AG20443 (cell line): ENCODE measurements at places on chromosomes 1 and 21.

DNA sequence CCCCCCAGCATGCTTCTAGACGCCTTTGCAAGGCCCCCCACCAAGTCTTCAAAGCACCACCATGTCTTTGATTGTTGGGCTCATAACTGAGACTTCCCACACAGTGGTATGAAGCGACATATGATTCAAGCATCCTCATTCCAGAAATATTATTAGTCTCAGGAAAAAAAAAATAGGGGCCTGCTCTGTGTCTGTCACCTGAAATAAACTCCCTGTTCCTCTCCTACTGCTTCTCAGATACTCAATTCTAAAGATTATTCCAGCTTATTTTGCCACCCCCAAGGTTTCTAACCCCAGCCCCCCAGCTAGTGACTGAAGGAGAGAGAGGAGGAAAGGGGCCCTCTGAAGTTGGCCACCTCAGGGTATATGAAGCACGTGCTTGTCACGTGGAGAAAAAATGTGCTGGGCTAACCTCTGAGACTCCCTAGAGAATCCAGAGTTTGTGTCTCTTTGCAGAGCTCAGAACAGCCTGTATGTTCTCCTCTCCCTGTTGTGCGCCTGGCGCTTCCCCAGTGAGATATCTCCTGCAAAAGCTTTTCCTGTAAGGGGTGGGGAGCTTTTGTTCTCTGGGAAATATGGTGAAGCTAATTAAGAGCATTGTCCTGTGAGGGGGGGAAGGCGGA lies 35.9 kb upstream of the RASAL2 start:
- DNase-seq, result peak; percentile 58

GRCh38 chr1:114344656-114345055 lies 166.3 kb downstream of the TRIM33 start:
- DNase-seq, result no peak

GRCh38 chr1:201038186-201038876 lies 14.8 kb upstream of the KIF21B start:
- no peak for DNase-seq

- DNase-seq, result no peak
Observed at GRCh38 chr1:173222149-173223030, 15.3 kb upstream of the TNFSF4 start.

GRCh38 chr1:201145132-201145531 lies 9.1 kb downstream of the TMEM9 start:
- no peak for DNase-seq

- no peak for DNase-seq
Observed at GRCh38 chr1:151495316-151495715, 15.9 kb upstream of the CGN start.

- DNase-seq, result no peak
Observed at GRCh38 chr1:234696148-234696576, 86.2 kb upstream of the IRF2BP2 start.

- no peak for DNase-seq
Observed at GRCh38 chr1:46295306-46295705, 8.1 kb downstream of the LRRC41 start.

- no peak for DNase-seq
Observed at GRCh38 chr1:182965861-182966260, 12.9 kb upstream of the SHCBP1L start.

DNA sequence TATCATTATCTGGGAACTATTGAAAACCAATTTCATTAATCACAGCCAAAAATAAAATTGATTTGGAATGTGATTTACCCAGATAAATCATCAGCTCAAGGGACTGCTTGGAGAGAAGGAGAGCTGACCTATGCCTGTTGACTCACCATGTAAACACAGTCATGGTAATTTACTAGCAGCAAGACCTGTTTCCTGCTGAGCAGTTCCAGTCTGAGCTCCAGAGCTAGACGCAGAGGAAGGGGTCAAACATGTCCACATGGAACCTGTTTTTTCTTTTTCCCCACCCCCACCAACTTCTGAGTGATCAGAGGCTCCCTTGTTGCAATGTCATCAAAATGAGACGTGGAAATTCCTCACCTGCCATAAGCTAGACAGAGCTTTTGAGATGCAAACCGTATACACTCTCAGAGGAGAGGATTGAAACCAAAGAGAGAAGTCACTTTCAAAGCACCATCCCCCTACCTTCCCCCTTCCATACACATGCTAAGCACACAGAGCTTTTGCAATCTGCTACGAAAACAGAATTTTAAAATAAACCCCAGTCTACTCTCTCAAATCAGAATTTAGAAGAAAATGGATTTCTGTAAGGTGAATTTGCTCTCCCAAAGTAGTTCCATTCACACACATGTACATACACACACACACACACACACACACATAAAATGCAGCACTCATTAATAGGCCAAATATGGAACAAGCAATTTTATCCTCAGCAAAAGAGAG lies 55.9 kb upstream of the PTGFRN start:
- DNase-seq, result peak; percentile 63

DNA sequence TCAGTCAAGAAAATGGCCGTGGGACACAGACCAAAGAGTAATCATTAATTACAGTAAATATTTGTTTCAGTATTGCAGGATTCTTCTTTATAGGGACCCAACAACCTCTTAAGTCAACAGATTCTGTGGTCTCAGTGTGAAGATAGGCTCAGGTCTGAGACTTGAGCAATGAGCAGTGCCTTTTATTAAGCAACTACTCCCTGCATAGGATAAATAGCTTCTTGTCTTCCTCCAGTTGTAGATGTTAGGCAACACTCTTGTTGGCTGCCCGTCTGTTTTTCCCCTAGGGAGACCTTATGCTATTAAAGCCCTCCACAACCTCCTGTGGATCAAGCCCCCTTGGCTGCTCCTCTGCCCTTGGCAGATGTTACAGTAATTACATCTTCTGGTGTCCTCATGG lies 1.8 kb upstream of the OMA1 start:
- DNase-seq, result no peak

GRCh38 chr1:210633636-210634035 lies 304.9 kb downstream of the HHAT start:
- DNase-seq, result no peak

- DNase-seq, result peak; percentile 39
Observed at GRCh38 chr1:223776075-223776814, 63.9 kb downstream of the CAPN2 start.

- DNase-seq, result peak; percentile 33
Observed at GRCh38 chr21:45167796-45168222, 93.4 kb downstream of the ADARB1 start.

DNA sequence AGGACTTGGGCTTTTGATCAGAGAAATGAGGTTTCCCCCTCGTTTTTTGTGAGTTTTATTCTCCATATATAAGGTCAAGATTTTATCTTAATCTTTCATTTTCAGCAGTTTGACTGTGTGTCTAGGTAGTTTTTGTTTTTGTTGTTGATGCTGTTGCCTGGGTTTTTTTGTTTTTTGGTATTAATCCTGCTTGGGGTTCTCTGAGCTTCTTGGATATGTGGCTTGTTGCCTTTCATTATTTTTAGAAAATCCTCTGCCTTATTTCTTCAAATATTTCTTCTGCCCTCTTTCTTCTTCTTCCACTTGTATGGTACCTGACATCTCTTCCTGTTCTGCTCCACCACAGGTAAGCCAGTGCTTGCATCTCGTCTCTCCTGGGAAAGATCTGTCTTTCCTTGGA lies 25.0 kb downstream of the EFCAB7 start:
- DNase-seq, result no peak

- DNase-seq, result no peak
Observed at GRCh38 chr1:115647919-115648650, 6.3 kb downstream of the VANGL1 start.

GRCh38 chr21:42424914-42425541 lies 21.3 kb downstream of the UBASH3A start:
- no peak for DNase-seq

DNA sequence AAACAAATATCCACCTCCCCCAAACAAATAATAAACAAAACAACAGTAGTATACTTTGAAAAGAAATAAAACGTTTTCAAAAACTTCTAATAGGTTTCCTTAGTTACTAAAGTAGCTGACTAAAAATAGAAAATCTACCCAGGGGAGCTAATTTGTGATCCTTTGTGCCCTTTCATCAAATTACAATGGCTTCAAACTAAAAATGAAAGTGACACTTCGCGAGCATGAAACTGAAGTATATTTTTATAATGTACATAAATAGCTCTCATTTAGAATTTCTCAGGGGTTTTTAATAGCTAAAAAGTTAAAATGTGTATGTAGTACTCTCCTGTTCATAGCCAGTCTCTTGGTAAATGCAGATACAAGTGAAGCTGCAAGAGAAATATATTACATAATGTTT lies 78.4 kb downstream of the BRINP3 start:
- no peak for DNase-seq

- DNase-seq, result no peak
Observed at GRCh38 chr1:159848326-159848725, 14.1 kb downstream of the VSIG8 start.

- no peak for DNase-seq
Observed at GRCh38 chr1:115524236-115524635, 117.5 kb upstream of the VANGL1 start.

GRCh38 chr1:154973344-154974101 lies 958 bp upstream of the CKS1B start:
- DNase-seq, result peak; percentile 84

GRCh38 chr1:162094271-162094670 lies 24.8 kb downstream of the NOS1AP start:
- DNase-seq, result no peak

GRCh38 chr1:112868191-112868590 lies 87.8 kb downstream of the SLC16A1 start:
- no peak for DNase-seq

DNA sequence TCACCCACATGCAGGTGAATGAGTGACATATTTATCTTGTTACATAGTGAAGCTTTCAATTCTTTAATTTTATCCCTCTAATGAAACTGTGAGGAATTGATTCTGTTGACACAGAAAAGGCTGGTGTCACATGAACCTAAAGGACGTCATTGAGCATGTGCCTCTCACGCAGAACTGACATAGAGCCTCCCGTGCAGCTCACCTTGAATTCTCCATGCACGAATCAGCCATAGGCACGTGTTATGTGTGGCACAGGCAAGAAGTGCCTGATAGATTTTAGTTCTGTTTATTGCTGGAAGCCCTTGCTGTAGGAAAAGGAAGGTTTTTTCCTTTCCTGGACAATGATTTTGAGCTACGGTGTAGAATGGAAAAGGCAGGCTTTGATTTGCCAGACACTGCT lies 11.3 kb downstream of the ADARB1 start:
- no peak for DNase-seq

DNA sequence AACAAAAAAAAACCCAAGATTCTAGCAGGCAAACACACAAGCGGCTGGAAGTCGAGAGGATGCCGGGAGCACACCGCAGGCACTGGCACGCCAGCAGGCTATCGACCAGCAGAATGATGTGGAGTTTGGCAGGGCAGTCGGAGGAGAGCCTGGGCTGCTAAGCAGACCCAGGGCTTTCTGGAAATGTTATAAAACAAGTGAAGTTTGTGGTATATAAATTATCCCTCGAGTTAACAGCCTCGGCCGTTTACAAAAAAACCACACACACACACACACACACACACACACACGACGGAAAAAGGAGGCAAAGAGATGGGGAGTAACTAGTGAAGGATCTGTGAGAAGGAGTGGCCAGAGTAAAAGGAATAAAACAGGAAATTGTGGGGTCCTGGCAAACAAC lies 87.2 kb upstream of the IVNS1ABP start:
- DNase-seq, result peak; percentile 78

GRCh38 chr1:113675302-113675701 lies 84.0 kb downstream of the PHTF1 start:
- no peak for DNase-seq

GRCh38 chr1:110250008-110250407 lies 39.9 kb downstream of the KCNC4 start:
- DNase-seq, result no peak

- DNase-seq, result no peak
Observed at GRCh38 chr1:66833112-66833511, 32.0 kb upstream of the INSL5 start.

- DNase-seq, result peak; percentile 93
Observed at GRCh38 chr21:41167348-41168342, at the start of gene BACE2. BACE2 (plus strand) TSS chr21:41168160; CDS start chr21:41168264, 104 bp downstream.

GRCh38 chr1:3727042-3727824 lies 25.0 kb upstream of the CCDC27 start:
- peak; percentile 71 for DNase-seq

DNA sequence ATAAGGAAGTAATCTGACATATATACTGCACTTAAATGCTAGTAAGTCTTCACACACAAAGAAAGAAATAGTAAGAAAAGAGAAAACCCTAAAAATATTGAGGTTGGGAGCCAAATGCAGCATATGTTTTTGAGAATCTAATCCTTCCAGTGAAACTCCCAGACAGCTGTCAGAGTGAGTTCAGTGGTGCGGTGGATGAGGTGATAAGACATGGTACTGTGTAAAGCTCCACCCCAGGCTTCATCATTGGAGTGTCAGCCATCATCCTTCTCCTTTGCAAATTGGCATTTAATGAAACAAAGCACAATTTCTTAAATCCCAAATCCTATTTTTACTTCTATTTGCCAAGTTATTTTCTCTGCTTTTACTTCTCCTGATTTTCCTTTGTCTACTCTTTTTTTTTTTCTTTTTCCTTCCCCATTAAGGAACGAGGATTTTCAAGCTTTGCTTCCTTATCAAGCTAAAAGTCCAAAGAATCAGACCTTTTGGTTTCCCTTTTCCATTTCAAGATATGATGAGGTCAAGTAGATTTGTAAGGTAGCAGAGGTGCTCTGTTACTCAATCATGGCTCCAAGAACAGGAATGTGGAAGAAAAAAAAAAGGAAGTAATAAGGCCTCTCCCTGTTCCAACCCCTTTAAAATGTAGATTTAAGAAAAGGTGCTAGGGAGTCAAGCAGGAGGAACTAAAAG lies 343.3 kb downstream of the SETD4 start:
- no peak for DNase-seq
